NCI-H460 (cell line): ENCODE measurements at places on chromosomes 3 and 15. TPM values are rescaled to one million over a fixed set of nuclear protein-coding genes. Genes with fewer than 3 reads are reported as not detected.

- no peak for DNase-seq
Measured at GRCh38 chr3:127981097-127981496, 66.1 kb downstream of the KBTBD12 start.

- no peak for DNase-seq
Measured at GRCh38 chr3:24156466-24156865, 211.4 kb downstream of the NR1D2 start.

DNA sequence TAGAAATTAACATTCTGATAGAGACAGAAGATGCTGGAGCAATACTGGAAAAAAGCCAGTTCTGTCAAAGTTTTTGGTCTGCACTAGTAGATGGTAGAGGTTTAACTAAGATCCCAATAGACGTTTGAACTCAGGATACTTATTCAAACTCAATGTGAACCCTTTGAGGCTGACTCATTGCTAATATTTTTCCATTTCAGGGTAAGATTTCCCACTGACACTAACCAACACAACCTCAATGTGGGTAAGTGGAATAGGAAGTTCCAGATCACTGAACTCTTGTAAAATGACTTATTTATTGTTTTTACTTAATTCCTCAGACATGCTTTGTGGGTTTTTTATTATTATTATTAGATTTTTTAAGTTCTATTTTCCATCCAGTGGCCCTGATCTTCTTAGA lies 1024.8 kb downstream of the EPHA3 start:
- no peak for DNase-seq

Gene MESP2
- not detected in 2 replicates for total RNA-seq

- no peak for DNase-seq
Measured at GRCh38 chr3:127590282-127590592, 296 bp downstream of the TPRA1 start.

DNA sequence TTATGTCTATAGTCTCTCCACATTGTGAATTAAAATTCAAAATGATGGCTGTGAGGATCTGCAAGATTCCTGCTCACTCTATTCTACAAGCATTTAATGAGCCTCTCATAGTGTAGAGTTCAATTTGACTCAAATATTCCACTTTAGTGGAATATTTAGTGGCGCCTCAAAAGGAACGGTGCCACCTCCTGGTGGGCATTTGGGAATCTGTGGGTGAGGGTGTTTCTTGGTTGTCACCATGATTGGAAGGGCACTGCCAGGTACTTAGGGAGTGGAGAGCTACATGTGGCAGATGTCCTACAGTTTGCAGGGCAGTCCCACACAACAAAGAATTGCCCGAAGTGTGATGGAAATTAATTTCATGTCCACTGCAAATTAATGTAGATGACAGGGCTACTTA lies 21.5 kb upstream of the KCNMB3 start:
- no peak for DNase-seq

Gene GOLGA8J
- not detected in 2 replicates for total RNA-seq
